ENCODE measurements at places on chromosomes 2 and 18.

DNA sequence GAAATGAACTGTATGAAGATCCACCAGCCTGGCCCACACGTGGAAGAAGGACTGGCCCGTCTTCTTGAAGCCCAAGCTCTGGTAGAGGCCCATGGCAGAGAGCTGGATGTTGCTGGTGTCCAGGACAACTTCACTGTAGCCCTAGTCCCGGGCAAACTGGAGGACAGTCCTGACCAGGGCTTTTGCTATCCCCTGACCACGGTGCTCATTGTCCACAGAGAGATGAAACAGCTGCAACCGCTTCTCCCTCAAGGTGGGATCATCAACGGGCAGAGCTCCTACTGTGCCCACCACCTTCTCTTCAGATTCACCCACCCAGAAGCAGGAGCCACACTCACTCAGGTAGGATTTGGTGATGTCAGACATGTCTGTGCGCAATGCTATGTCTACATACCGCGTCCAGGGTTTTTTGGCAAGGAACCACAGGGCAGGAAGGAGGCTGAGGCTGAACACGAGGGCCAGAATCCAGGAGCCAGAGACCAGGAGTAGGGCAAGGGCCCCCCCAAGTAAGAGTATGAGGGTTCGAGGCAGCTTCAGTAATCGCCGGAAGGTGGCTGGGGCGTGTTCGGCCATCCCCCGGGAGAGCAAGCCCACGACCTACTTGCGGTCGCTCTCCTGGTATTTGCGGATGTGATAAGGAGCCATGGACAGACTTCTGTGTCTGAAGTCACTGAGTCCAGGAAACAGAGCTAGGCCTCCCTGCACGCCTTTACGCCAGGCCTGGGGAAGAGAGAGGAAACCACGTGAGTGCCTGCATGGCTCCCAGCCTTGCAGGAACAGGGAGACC is 36.3 kb downstream of the TPRKB start:
- no peak for DNase-seq

GRCh38 chr18:34322365-34323289 is 97.9 kb upstream of the NOL4 start:
- no peak for DNase-seq

DNA sequence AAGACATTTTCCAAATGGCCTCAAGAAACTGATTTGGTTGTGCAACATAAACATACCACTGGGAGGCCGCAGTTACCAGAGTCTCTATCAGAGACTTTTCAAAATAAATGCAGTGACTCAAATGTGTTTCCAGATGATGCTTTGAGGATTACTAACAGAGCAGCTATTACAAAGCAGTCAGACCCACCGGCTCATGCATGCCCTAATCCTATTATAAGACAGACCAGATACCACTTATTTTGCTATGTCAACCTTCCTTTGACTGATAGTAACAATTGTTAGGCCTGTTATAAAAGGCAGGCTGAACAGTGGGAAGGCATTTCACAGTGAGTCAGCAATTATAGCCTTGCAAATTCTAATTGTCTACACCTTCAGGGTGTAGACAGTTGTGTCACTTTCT is 217.7 kb downstream of the LRRTM1 start:
- DNase-seq, result no peak

DNA sequence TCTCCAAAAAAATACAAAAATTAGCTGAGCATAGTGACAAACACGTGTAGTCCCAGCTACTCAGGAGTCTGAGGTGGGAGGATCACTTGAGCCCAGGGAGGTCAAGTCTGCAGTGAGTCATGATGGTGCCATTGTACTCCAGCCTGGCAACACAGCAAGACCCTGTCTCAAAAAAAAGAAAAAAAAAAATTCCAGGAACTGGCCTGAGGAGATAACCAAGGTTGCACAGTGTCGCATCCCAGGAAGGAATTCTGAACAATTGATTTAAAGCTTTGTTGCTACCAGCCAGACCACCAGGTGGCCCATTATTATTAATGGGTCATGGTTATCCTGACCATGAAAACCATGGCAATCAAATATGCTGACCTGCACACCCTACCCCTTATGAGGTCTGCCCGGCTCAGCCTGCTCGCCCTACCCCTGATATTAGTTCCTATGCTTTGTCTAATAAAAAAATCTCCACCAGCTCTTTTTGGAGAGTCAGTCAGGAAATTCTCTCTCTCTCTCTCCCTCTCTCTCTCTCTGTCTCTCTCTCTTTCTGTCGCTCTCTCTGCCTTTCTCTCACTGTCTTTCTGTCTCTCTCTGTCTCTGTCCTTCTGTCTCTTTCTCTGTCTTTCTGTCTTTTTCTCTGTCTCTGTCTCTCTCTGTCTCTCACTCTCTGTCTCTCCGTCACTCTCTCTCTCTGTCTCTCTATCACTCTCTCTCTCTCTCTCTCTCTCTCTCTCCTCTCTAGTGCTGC is 73.7 kb downstream of the NCAPH start:
- no peak for DNase-seq

- DNase-seq, result no peak
These were observed 44.7 kb downstream of the TMEM18 start for GRCh38 chr2:632471-632870.

DNA sequence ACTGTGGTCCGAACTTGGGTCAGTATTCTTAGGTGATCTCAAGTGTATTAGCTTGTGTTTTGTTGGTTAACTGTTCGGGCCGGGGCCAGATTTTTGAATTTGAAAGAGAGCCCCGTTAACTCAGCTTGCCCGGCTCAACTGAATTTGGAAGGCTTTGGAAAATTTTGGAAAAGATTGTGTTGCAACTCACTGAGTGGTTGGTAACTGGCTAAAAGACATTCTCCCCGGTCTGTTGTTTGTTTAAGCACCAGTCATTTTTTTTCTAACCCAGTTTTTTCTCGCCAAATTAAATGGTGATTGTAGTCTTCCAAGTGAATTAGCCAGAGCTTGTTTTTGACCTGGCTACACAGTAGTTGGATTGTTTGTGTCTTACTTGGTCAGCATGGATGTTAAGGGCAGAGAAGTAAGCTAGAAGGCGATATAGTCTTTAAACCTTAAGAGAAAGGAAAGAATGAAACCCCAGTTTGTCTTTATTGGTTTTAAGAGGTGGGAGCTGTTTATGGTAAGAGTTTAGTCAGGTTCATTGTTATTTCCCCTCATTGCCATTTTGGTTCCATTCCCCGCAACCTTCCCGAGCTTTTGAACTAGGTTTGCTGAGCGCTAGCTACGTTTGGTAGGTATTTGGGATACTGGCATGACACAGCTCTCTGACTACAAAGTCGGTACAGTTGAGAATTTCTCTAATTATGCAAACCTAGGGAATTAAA is 2.4 kb downstream of the MAP4K4 start:
- peak; percentile 29 for DNase-seq

DNA sequence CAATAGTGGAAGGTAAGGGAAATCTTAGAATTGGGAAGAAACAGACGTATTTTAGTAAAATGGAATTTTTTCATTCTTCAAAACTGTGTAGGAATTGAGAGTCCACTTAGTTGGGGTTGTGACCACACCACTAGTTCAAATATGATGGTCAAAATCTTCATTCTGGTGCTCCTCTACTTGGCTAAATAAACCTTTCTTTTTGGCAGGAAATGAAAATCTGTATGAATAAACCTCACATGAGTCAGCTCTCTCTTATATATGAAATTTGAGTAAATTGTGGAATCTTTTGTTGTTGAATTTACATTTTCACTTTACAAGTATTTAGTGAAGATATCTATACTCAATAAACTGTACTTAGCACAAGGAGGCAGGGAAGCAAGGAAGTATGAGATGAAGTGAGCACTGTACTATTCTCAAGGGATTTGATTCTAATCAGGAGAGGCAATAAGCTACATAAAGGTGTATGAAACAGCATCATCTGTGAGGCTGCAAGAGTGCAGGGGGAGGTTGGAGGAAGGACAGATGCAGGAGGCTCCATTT is 20.5 kb downstream of the IL18R1 start:
- no peak for DNase-seq
